GM13977 (cell line): ENCODE measurements at places on chromosomes 12 and 14.

- peak; percentile 44 for DNase-seq
Measured at GRCh38 chr14:53894456-53894855, 62.2 kb downstream of the BMP4 start.

DNA sequence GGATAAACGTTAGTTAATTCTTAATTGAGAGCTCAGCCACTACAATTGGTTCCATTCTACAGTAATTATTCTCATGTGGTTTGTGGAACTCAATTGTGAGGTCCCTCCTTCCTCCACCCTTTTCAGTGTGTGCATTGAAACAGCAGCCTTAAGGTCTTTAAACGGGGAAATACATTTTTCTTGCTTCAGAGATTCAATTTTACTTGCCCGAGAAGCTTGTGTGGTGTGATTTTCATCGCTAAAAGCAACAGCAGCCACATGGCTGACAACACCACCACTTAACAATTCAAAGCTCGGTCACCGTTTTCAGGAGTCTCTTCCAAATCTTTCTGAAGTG is 733 bp upstream of the PPFIBP1 start:
- DNase-seq, result peak; percentile 26

- DNase-seq, result no peak
Measured at GRCh38 chr12:4566474-4566873, 4.5 kb downstream of the DYRK4 start.

- DNase-seq, result peak; percentile 10
Measured at GRCh38 chr12:85874031-85874461, at the start of gene NTS. Gene NTS, plus strand, starts transcription at chr12:85874295. Its CDS starts 109 bp downstream, at chr12:85874404.

DNA sequence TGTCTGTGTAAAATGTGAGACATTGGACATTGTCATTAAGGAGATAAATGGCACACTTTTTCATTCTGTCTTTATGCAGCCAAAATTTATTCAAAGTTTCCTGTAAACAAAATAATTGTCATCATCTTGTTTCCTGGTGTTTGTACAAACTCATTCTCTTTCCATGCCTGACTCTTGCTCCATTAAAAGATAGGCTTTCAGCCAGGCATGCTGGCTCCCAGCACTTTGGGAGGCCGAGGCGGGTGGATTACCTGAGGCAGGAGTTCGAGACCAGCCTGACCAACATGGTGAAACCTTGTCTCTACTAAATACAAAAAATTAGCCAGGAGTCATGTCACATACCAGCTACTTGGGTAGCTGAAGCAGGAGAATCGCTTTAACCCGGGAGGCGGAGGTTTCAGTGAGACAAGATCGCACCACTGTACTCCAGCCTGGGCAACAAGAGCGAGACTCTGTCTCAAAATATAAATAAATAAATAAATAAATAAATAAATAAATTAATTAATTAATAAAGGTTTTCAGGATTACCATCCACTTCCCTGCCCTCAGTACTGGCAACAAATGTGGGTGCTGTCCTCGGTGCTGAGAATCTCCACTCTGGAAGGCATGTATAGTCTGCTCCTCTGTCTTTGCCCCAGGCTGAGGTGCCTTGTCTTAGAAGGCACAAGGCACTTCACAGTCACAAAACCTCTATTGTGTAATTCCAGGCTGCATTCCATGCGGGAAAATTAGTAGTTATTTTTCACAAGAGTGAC is 83.2 kb downstream of the PAH start:
- no peak for DNase-seq

DNA sequence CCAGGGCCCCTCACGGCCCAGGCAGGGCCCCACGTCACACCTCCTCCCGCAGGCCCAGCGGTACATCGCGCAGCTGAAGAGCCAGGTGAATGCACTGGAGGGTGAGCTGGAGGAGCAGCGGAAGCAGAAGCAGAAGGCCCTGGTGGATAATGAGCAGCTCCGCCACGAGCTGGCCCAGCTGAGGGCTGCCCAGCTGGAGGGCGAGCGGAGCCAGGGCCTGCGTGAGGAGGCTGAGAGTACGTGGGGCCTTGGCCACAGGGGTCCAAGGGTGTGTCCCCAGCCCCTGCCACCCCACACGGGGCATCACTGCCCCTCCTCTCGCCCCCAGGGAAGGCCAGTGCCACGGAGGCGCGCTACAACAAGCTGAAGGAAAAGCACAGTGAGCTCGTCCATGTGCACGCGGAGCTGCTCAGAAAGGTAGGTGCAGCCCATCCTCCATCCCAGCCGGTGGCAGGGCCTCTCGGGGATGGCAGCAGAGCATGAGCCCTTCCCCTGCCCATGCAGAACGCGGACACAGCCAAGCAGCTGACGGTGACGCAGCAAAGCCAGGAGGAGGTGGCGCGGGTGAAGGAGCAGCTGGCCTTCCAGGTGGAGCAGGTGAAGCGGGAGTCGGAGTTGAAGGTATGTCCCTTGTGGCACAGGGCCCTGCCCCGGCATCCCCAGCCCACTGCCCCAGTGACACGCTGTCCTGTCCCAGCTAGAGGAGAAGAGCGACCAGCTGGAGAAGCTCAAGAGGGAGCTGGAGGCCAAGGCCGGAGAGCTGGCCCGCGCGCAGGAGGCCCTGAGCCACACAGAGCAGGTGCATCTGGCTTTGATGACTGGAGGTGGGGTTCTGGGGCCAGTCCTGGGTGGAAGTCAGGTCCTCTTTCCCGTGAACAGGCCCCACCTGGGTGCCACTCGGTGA is 20.9 kb downstream of the HIP1R start:
- DNase-seq, result no peak

GRCh38 chr12:123602651-123603195 is 824 bp downstream of the DDX55 start:
- no peak for DNase-seq

DNA sequence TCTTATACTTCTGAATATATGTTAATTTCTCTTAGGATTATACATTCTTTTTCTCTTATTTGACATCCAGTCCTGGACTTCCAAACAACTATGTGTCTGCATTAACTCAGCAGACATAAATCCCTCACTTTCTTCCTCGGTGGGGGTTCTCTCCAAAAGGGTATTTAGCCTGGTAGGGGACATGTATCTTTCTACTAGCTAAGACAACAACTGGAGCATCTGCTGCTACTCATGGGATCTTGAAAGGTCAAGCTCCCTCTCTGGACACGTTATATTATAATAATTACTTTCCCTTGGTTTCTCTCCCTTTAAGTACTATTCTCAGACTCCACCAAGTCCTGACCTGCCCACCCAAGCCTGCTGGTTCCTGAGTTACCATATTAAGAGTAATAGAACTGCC is 983.7 kb upstream of the FLRT2 start:
- DNase-seq, result no peak

DNA sequence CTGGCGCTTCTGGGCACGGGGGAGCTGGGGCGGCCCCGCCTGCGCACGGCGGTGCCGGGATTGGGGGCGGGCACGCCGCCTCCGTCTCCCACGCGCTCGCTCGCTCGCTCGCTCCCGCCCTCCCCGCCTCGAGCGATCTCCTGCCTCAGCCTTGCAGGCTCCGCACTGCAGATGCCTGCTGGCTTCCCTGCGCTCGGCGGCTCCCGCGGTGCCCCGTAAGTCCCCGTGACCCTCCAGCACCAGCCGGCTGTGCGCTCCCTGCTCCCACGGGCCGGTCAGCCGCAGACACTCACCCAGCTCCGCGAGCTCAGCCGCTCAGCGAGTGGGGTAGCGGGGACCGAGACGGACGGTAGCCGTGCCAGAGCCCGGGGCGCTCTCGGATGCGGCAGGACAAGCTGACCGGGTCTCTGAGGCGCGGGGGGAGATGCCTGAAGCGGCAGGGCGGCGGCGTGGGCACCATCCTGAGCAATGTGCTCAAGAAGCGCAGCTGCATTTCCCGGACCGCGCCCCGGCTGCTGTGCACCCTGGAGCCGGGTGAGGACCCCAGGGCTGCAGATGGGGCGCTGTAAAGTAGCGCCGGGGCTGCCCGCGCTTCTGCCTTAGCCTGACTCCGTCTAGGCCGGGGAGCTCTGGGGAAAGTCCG is at the start of gene TBC1D30:
TSS of gene TBC1D30 (plus strand) at position 148 of the 643 bp plus-strand sequence. CDS start at position 381, 233 bp downstream.
- peak; percentile 60 for DNase-seq

DNA sequence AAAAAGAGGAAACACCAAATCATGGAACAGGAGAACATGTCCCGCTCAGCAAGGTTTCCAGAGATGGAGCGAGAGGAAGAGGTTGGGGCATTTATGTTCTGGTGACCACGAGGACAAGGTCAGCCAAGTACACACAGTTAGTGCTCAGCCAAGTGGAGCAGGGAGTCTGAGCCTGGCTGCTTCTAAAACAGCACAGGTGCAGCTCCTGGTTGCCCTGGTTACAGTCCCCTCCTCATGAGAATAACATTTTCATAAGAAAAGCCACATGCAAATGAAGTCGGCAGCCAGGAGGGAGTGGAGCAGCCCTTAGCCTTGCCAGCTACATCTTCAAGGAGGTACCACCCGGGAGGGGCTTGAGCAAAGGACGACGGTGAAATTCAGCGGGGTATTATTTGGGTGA is 81.8 kb downstream of the NOS1 start:
- no peak for DNase-seq

- no peak for DNase-seq
Measured at GRCh38 chr14:25053585-25053984, 3.6 kb upstream of the STXBP6 start.

- DNase-seq, result peak; percentile 88
Measured at GRCh38 chr12:49644620-49644994, 21.2 kb downstream of the PRPF40B start.

- no peak for DNase-seq
Measured at GRCh38 chr12:87849074-87849473, 180.1 kb downstream of the C12orf50 start.

GRCh38 chr12:122869207-122869973 is 26.5 kb downstream of the VPS37B start:
- DNase-seq, result no peak

DNA sequence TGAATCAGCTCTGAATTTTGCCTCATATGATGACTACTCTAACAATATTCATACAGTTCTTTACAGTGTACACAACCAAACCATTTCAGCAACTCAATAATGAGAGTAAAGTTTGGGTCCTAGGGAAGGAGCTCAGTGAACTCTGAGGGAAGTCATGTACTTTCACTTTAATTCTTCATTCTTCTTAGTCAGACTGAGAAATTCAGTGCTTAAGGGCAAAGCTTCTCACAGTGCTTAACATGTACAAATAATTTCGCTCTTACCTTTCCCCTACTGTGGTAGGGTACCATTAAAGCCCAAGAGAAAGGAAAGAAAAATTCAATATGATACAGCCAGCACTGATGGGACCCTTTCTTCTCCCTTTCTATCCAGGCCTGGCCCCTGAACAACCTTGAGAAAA is 435.0 kb downstream of the NELL2 start:
- peak; percentile 7 for DNase-seq

DNA sequence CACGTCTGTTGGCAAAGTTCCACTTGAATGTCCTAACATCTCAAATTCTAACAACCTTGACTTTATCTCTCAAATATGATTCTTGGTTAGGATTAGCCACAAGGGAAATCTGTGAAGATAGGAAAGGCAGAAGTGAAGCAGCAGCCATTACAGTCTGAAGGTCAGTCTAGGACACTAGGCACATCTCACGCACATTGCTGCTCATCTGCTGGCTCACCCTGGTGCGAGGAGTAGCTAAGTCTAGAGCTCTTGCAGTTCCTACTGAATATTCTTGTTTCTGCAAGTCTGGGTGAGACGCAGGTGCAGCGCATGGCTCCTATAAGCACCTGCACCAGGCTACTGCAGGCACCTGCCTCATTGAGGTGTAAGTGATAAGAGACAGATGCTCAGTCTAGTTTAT is 6.4 kb upstream of the SLC25A3 start:
- DNase-seq, result no peak

GRCh38 chr12:49230805-49231194 is 34.1 kb upstream of the TUBA1C start:
- DNase-seq, result no peak

DNA sequence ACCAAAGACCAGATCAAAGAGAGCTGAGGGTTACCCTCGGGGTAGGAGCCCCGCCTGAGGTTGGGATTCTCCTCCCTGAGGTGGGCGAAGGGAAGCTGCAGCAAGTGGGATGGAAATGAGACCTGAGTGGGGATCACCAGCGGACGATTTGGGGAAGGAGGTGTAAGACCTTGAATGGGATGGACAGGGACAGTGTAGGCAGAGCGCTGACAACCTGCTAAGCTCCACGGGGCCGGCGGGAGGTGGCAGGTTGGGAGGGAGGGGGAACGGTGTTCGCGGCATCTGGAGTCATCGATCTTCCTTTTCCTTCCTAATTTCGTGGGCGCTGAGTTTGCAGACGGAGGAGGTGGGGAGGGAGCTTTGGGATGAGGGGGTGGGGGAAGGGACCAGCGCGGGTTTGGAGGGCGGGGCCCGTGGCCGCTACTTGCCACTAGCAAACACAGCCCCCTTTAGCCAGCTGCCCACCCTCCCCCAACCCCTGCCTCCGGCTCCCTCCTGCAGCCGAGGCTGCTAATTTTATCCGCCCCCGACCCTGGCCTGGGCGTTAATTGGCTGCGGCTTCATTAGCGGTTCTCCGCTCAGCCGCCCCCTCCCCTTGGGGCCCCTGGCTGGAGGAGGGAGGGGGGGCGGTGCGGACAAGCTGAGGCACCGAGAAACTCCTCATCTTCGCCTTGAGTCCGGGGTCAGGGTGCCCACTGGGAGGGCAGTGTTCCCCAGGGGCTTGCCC is 2.8 kb upstream of the SHMT2 start:
- no peak for DNase-seq

- DNase-seq, result no peak
Measured at GRCh38 chr12:19450362-19450761, 11.1 kb downstream of the AEBP2 start.

GRCh38 chr12:103353913-103354312 is 141.9 kb downstream of the C12orf42 start:
- DNase-seq, result no peak

DNA sequence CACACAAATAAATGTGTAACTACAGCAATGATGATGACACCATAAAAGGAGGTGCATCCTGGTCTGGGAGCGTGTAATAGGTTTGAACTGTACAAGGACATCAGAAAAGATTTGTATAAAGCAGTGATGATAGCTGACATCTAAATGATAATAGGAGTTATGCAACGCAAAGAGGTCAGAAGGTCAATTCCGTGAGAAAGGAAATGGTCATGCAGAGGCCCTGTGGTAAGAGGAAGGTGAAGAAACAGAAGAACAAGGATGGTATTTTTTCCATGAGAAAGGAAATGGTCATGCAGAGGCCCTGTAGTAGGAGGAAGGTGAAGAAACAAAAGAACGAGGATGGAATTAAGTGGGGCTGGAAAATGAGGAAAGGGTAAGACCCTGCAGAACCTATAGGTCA is 106.7 kb upstream of the TMPO start:
- DNase-seq, result no peak

DNA sequence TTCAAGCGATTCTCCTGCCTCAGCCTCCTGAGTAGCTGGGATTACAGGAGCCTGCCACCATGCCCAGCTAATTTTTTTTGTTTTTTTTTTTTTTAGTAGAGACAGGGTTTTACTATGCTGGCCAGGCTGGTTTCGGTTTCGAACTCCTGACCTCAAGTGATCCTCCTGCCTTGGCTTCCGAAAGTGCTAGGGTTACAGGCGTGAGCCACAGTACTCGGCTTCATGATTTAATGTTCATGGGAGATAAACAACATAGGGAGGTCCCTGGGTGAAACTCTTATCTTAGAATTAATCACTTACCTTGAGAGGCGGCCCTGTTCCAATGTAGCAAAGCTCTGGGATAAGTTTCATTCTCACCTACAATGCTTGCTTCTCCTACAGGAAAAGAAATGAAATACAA is 48.3 kb downstream of the SEL1L start:
- no peak for DNase-seq

- no peak for DNase-seq
Measured at GRCh38 chr14:49464885-49465284, 121.3 kb downstream of the RPS29 start.

GRCh38 chr14:44163946-44164345 is 343.1 kb downstream of the FSCB start:
- DNase-seq, result no peak

GRCh38 chr12:10111451-10111850 is 12.7 kb upstream of the CLEC1A start:
- no peak for DNase-seq

GRCh38 chr14:95282354-95282985 is 37.2 kb downstream of the CLMN start:
- DNase-seq, result no peak
